ENCODE measurements at places on chromosomes 4 and X.

DNA sequence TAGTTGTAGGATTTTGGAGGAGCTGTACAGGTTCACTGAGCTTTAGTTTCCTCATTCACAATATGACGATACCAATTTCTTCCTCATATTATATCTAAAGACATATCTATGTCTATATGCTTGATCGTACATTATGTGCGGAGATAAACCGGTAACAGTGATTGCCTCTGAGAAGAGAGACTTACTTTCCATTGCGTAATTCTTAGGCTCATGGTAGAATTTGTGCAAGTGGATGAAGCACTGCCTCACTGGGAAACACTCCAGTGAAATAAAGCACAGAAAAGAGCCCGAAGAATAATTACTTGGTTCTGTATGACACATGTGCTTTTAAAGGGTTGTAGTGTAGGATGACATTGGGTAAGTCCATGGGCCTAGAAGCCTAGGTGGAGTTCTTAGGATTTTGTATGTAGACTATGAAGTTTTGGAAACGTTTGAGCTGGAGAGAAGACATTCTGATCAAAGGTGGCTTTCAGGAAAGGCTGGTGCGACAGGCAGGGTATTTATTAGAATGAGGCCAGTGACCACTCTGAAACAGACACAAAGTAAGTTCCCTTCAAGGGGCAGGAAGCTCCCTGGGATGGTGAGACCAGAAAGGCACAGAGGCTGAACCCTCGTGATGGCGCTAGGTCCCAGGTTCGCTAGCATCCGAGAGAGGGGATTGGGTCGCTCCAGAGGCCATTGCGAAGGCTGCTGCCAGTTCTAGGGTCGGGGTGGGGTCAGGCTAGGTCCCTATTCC is 649 bp upstream of the VBP1 start:
- DNase-seq: no peak

- no peak for DNase-seq
Observed at GRCh38 chrX:12673487-12673886, 117.7 kb upstream of the PRPS2 start.

- no peak for DNase-seq
Observed at GRCh38 chr4:178340468-178340867, 898.2 kb upstream of the AGA start.

- DNase-seq: no peak
Observed at GRCh38 chrX:37677765-37678164, 7.8 kb upstream of the XK start.

- no peak for DNase-seq
Observed at GRCh38 chrX:19107035-19107434, 15.2 kb downstream of the ADGRG2 start.

- DNase-seq: no peak
Observed at GRCh38 chr4:87038837-87039615, 104.2 kb downstream of the AFF1 start.

GRCh38 chr4:84648178-84648577 is 65.3 kb downstream of the CDS1 start:
- no peak for DNase-seq

DNA sequence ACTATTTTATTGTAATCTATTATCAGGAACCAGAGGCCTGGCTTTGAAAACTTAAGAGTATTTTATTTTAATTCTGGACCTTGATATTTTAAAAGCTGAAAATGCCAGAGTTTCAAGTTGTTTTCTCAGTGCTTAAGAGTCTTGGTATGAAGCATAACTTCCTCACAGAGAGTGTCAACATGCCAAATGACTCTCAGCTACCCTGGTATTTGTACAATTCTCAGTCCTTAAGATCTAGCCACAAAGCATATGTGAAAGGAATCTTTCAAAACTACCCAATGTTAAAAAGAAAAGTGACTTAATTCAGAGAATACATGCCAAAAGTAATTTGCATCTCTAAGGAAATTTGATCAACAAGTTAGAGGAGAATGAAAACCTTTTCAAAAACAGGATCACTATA is 171.9 kb downstream of the DKK2 start:
- no peak for DNase-seq

GRCh38 chr4:76074468-76074867 is at the start of gene ART3:
Gene ART3, plus strand, starts transcription at chr4:76074709. Its CDS starts 1,181 bp downstream, at chr4:76075890.
- no peak for DNase-seq

DNA sequence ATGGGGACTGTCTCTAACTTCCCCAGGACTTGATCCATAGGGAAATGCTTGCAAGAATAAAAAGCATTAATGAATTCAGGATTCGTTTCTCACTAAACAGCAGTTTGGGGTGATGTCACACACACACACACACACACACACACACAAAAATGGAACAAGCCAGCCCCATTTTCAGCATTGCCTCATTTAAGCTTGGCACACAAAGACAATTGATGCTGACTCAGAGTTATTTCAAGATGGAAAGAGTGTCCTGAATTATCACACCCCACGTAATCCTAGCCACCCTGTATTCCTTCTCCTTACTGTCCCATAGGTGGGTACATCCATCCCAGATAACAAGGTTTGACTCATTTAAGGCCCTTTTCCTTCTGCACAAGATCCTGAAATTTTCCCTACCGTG is 345.1 kb upstream of the HS3ST1 start:
- no peak for DNase-seq

GRCh38 chr4:145587088-145587754 is 32.0 kb upstream of the MMAA start:
- no peak for DNase-seq

DNA sequence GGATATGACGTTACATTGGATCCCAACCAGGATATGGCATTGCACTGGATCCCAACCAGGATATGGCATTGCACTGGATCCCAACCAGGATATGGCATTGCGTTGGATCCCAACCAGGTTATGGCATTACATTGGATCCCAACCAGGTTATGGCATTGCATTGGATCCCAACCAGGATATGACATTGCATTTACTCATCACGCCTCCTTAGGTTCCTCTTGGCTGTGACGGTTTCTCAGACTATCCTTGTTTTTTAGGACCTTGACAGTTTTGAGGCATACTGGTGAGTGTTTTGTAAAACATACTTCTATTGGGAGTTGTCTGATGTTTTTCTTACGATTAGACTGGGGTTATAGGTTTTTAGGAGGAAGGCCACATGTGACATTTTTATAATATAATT is 5.4 kb upstream of the ACSL1 start:
- no peak for DNase-seq

GRCh38 chr4:84644087-84644486 is 61.2 kb downstream of the CDS1 start:
- DNase-seq: no peak

- no peak for DNase-seq
Observed at GRCh38 chr4:83712890-83713289, 177.0 kb downstream of the GPAT3 start.

DNA sequence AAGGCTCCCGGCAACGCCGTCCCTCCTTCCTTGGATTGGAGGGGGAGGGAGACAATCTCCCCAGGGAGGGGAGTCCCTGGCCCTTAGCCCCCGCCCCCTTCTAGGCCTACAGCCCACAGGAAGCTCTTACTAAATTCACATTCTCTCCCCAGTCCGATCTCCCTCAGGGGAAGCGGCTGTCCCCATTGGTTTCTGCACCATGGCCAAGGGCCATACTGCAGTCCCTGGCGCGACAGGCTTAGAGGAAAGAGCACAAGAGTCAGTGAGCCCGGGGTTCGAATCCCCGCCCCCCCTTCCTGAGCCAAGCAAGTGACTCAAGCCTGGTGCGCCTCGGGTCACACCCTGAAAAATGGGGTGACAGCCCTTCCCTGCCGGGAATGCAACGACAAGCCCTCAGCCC is 1.1 kb downstream of the ABLIM2 start:
- no peak for DNase-seq

DNA sequence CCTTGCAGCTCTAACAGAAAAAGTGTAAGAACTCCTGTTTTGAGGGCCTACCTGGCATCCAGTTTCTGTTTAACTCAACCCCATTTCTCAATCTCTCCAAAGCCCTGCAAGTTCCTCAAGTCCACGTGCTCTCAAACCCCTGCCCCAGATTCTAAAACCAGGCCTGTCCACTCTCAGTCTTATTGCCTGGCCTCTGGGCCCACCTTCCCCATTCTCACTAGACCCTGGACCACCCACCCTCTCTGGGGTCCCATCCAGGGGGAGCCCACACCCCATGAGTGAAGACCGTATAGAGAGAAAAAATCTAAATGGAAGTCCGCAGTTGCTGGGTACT is 58.3 kb downstream of the TLR10 start:
- no peak for DNase-seq
